NCI-H1694 treated with DMSO at 0.1 percent for 48 hours (cell line): ENCODE measurements at places on chromosomes 1 and 21.

GRCh38 chr21:38957575-38958322 is 152.0 kb downstream of the ETS2 start:
- no peak for DNase-seq

- no peak for DNase-seq
These were observed 151.6 kb upstream of the CAMK1G start for GRCh38 chr1:209431813-209432442.

GRCh38 chr1:195373856-195374255 is 1234.4 kb downstream of the KCNT2 start:
- peak; percentile 60 for DNase-seq

DNA sequence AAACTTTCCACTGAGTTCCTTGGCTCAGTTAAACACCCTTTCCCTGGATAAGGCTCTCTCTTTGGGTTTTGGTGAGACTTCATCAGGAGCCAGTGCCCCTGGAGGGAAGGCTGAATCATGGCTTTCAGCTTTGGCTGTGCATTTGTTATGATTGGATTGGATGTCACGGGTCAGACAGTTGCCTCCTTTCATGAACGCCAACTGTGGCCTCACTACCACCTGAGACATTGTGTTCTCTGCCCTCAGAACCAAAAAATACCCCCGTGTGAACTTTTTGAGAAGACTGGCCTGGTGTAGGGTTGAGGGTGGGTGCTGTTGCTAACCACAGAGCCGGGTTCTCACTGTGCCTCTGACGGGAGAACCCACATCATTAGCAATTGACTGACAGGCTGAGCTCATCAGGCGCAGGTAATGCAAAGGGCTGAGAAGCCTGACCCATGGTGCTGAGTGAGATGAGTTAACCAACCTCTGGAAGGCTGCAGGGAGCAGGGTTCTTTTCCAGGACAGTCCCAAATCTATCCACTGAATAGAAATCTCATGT is 65.6 kb downstream of the HHAT start:
- DNase-seq = no peak

GRCh38 chr1:51784997-51785421 is 93.5 kb downstream of the NRDC start:
- DNase-seq = no peak

DNA sequence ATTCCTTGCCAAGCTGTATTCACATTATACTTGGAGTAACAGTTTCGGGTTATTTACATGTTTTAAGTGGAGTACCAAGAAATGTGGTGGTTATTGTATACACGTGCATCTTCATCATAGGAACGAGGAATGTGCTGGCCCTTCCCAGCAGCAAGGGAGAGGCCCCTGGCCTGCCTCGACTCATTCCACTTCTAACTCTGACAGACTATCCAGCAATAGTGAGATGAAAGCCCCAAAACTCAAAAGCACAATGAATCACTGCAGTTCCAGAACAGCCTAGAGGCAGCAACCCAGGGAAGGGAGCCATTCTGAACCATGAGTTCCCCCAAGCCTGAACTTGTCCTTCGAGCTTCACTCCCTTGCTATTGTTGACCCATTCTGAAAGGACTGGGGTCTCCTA is 23.1 kb downstream of the FAM89A start:
- DNase-seq = no peak

DNA sequence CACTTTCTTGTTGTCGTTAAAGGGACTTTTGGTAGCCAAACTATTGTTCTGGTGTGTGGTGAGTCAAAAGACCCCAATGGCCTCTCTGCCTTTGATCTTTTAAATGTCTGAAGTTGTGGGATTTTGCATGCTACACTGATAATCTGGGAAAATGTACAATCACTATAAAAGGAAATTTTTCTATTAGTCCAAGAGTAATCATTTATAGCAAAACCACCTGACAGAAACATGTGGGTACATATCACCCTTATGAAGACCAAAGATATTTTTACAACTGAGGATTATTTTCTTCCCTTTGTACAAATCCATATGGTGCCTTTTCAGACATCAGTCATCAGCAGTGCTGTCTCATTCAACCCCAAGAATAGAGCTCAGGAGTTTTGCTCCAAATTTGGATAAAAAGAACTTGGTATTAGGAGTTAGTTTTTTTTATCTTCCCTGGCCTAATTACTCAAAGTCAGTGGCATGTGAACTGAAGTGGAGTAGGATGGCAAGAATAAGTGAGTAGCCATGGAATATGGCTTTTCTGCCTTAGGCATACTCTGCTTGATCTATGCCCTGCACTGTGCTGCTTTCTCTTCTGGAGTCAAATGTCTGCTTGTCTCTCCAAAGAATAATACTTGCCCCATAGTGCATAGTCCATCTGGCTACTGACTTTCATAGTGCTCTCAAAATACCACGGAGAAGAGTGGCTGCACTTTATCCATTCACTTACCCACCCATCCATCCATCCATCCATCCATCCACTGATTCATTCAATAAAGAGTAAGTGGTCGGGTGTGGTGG is 13.5 kb downstream of the GREM2 start:
- no peak for DNase-seq

DNA sequence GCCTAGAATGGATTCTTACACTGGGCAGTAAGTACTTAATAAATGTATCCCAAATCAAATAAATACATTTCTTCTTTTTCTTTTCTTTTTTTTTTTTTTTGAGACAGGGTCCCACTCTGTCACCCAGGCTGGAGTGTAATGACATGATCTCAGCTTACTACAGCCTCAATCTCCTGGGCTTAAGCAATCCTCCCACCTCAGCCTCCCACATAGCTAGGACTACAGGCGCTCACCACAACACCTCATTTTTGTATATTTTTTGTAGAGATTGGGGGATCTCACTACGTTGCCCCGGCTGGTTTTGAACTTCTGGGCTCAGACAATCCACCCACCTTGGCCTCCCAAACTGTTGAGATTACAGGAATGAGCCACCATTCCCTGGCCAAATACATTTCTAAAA is 63.7 kb upstream of the LGALS8 start:
- no peak for DNase-seq

- no peak for DNase-seq
These were observed 11.3 kb downstream of the RAB29 start for GRCh38 chr1:205763980-205764379.

GRCh38 chr1:13793088-13793730 is 93.2 kb downstream of the PRDM2 start:
- DNase-seq = no peak

DNA sequence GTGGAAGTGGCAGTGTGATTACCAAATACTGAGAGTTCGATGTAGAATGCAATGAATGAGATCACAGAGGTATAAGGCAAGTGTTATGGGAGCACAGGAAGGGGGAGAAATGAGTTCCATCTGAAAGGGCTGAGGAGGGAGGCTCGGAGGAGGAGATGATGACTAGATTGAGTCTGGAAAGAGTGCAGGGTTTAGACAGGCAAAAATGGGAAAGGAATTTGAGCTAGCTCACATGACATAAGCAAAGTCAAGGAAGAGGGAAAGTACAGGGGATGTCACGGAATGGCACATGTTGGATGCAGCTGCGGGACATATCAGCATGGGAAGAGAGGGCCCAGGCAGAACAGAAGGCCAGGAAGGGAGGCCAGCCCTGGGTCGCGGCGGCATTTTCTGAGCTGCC is 132.7 kb downstream of the RUNX1 start:
- DNase-seq = no peak

DNA sequence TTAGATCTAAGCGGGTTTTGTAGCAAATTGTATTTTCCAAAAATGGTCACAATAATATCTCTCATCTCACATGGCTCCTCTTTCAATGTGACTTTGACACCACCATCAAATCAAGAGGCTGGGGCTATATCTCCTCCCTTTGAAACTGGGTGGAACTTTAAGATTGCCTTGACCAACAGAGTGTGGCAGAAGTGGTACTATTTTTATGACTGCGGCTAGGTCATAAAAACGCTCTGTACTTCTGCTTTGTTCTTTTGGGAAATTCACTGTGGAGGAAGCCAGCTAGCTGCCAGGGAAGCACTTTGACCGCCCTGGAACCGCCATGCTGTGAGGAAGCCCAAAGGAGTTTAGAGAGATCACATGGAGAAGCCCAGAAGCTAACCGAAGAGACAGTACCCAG is 50.7 kb upstream of the ACOT11 start:
- no peak for DNase-seq

DNA sequence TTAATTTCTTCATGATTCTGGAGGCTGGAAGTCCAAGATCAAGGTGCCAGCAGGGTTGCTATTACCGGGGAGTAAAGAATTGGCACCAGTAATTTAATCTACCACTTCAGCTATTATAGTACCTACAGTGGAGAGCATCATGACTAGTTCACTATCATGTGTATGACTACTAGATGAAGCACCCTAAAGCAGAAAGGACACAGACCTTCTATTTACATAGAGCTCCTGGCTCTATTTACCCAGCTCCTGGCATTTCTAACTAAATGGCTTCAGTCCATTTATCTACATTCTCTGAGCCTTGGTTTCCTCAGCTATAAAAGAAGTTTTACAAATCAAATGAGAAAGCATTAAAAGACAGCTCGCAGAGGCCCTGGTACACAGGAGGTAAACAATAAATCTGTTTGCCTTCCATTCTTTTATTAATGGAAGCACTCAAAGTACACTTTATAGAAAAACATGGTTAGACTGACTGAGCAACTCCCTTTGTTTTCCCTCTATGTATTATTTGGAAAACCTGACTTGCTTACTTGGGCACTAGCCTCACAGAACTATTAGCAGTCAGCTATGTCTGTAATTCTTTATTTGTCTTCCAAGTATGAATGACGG is 203.0 kb downstream of the SLC35F3 start:
- no peak for DNase-seq

DNA sequence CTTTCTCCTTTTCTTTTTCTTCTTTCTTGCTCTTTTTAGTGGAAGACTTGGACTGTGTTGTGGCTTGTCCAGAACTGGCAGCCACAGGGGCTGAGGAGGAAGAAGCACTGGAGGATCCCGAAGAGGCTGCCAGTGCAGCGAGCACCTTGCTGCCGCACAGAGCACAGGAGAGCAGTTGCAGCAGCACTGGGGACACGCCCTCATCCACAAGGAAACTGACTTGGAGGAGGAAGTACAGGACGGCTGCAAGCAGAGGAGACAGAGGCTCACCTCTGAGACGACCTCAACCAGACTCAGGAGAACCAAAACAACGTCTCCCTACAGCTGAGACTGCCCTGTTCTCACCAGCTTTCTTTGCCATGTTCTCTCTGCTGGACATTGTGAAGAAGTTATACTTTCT is 88.9 kb downstream of the UBR4 start:
- no peak for DNase-seq

GRCh38 chr1:65082346-65083040 is 65.5 kb upstream of the AK4 start:
- DNase-seq = no peak

- DNase-seq = no peak
These were observed 96.8 kb downstream of the INTS7 start for GRCh38 chr1:211938561-211938997.

GRCh38 chr1:236154671-236155398 is 12.5 kb downstream of the GPR137B start:
- DNase-seq = no peak

- no peak for DNase-seq
These were observed 43.6 kb downstream of the ACP6 start for GRCh38 chr1:147626739-147627138.

GRCh38 chr1:28028873-28029654 is 59.3 kb downstream of the EYA3 start:
- DNase-seq = no peak

DNA sequence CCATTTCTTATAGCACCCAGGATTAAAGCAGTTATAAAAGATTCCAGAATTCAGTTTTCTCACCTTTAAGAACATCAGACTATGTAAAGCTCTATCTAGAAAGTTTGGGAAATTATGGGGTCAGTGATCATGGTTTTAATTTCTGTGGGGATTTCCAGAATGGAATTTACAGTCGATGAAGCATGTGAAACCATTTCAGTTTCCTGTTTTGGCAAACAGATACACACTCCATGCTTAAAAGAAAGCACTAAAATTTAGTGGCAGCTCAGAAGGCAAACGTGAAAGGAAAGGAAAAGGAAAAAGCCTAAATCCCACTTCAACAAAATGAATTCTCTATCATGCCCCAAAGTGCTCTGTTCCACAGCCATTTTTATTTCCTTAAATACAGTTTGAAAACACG is 60.4 kb downstream of the FYB2 start:
- DNase-seq = no peak

- DNase-seq = peak; percentile 58
These were observed 486 bp downstream of the HSPA13 start for GRCh38 chr21:14382486-14382834.

- DNase-seq = no peak
These were observed 13.8 kb upstream of the PHLDA3 start for GRCh38 chr1:201482755-201483154.

- DNase-seq = no peak
These were observed 41.2 kb downstream of the OPRD1 start for GRCh38 chr1:28853093-28853742.

DNA sequence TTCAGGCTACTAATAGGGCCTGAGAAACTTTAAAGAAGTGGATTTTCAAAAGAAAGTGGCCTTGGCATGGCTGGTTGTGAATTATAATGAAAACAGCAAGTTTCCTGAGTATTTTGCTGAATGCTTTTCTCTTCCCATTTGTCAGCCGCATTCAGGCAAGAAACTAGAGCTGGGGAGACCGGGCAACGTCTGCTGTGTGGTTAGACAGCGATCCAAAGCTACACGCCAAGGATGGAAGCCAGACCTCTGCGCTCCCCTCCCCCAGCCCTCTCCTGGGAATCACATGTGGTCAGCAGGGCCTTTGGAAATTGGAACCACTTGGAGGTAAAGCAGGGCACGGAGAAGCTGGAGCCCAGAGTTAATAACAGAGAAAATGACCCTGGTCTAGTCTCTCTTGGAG is 114.1 kb upstream of the CD34 start:
- no peak for DNase-seq

DNA sequence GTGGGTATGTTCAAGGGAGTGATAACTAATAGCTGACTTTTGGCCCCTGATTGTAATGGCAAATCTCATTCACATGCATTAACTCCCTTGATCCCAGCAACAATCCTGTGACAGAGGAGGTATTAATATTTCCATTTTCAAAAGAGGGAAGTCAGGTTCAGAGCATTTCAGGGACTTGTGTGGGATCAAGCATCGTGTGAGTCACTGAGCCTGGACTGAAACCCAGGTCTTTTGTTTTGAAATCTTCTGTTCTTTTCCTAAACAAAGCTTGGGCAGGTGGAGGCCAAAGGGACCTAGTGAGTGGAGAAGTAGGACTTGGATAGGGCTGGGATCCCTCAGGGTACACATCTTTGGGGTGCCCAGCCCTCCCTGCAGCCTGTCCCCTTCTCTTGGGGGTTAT is 37.9 kb downstream of the ETNK2 start:
- DNase-seq = no peak

GRCh38 chr1:224051086-224051406 is 62.9 kb upstream of the FBXO28 start:
- no peak for DNase-seq

GRCh38 chr1:53462193-53462592 is 3.0 kb downstream of the DMRTB1 start:
- no peak for DNase-seq

DNA sequence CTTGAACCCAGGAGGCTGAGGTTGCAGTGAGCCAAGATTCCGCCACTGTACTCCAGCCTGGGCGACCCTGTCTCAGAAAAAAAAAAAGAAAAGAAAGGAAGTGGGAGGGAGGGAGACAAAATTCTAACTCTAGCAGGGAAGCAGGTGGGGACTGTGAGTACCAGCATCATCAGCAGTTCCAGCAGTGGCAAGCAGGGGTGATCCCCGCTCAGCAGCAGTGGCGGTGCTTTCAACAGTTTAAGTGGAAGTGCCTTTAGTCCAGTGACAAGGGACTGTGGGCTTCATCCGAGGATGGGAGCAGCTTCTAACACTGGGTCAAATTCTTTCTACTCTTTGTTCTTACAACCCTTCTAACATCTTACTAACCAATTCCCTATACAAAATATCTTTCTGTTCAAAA is 858.1 kb upstream of the ADAMTS5 start:
- DNase-seq = no peak

- no peak for DNase-seq
These were observed 185.9 kb downstream of the AK5 start for GRCh38 chr1:77467741-77468140.
